ENCODE measurements at places on chromosomes 3 and 15.

- no peak for DNase-seq
Measured at GRCh38 chr3:69524816-69525215, 138.9 kb upstream of the FRMD4B start.

- peak; percentile 92 for DNase-seq
Measured at GRCh38 chr15:85692873-85693272, 101.9 kb downstream of the KLHL25 start.

DNA sequence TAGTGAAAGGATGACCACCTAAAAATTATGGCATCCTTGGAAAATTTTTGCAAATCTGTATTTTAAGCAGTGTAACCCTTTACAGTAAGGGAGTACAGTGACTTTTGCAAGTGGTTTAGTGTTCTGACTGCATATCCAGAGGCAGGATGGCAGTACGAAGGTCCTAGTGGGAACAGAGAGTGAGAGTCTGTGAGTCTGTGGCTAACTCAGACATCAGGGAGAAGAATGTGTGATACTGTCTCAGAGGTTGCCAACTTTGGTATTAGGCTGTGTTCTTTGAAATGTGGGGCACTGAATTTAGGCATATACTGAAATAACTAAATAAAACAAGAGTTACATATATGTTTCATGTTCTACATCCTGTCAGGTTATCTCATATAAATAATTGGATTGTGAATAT, 25.7 kb downstream of the PRKCI start:
- DNase-seq: peak; percentile 32

DNA sequence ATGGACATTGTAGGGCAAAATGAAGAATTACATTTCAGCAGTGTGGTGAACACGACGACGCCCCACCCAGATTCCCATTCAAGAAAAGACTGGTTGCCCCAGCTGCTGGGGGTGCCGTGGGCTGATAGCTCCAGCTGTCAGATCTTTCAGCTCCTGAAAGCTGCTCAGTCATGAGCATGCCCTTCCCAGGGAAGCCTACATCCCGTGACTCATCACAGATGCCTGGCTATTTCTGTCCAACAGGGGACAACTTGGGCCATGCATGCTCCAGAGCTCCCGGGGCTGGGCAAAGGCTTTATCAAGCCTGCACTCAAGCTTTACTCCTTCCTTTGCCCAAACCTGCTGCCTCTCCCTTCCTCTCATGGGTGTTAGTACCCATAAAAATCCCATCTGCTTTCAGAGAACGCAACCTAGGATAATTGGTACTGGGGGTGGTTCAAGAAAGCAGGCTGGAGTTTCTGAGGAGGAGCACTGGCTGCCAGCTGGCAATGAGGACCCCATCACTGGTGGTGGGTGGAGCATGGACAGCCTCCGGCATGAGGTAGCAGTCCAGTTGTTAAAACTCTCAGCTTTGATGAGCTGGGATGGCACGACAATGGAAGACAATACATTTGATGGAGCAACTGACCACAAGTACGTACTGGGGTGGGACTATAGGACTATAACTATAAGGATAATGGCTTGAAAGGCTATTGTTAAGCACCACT, 16.4 kb upstream of the ST8SIA2 start:
- DNase-seq: no peak

DNA sequence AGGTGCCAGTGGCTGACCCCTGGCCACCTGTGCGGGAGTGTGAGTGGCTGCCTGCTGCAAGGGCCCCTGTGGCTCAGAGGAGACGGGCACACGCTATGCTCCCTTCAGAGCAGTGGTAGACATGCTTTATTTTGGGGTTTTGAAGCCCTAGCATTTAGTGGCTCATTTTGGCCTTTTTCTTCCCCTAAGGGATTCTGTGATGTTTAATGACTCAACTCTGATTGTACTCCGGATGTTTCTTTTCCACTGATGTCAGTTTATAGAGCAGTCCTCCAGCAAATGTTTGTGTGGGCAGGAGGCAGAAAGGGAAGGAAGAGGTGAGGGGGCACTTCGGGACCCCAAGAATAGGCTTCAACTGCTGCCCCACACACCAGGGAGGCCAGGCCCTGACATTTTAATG, 288.9 kb upstream of the C2CD4B start:
- no peak for DNase-seq

- DNase-seq: no peak
Measured at GRCh38 chr3:150331978-150332568, 76.0 kb upstream of the TSC22D2 start.
